ENCODE measurements at places on chromosomes 6 and 20. TPM values are rescaled to one million over a fixed set of nuclear protein-coding genes. Genes with fewer than 3 reads are reported as not detected.

Gene SLCO4A1
- total RNA-seq: 2.3 TPM

Gene CNR1
- total RNA-seq: not detected

DNA sequence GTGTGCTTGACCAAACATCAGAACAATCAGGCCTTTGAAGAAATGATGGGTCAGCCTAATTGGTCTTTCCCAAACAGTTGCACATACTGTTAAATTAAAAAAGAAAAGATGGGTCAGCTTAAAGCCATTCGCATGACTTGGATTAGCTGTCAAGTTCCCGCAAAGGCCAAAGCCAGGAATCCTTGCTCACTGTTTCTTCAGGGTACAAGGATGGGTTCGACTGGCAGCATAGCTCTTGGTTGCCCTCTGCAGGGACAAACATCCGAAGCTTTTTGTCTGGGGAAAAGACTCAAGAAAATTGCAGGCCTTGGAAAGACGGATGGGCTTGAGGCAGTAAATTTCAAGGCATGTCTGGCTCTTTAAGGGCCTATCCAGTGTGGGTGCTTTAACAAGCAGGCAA is 168.0 kb downstream of the HDGFL1 start:
- DNase-seq: no peak

- DNase-seq: no peak
These were observed 208.0 kb upstream of the EXOC2 start for GRCh38 chr6:900716-901605.

DNA sequence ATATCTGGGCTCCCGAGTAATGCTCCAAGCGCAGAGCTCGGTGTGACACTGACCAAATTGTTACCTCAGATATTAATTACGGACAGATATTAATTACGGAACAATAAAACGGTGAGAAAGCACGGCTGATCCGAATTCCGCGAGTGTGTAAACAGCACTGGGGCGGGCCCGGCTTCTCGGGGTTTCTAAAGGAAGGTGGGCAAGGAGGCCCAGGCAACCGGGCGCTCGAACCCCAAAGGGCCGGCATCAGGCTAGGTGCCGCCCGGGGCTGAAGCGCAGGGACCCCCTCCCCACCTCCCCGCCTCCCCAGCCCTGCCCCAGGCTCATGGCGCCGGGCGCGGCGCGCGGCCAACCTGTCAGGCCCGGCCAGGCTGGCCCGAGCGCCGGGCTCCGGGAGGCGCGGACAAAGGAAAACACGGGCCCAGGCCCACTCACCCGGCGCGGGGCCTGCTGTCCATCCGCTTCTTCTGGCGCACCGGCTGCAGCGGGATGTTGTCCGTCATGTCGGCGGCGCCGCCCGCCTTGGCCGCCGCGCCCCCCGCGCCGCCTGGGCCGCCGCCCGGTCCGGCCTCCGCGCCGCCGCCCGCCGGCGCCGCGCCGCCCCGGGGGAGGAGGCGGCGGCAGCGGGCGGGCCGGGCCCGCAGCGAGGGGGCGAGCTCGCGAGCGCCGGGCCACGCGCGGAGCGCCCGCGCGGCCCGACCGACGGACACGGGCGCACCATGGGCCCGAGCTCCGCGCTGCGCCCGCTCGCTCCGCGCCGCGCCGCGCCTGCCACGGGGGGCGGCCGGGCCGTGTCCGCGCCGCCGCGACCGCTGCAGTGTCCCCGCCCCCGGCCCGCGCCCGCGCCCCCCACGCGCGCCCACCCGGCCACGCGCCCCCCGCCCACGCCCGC is at the start of gene ATP9A:
TSS of gene ATP9A (minus strand) at position 524 of the 892 bp plus-strand sequence. CDS start at position 503, 21 bp downstream.
- DNase-seq: no peak

DNA sequence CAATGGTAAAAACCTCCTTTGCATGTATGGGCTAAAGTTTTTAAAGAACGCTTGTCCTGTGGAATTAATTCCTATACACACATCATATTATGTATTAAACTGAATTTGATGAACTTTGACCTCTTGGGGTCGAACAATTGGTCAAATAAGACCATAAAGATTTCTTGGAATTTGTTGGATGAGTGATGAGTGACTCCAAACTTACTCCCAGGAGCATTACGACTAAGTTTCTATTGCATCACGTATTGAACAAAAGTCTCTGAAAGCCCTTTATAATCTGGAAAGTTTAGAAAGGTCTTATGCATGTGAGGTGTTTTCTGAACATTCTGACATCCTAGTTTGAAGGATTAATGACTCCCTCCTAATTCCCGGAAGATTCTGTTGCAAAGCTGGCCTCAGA is 126.9 kb upstream of the BMP5 start:
- DNase-seq: no peak

DNA sequence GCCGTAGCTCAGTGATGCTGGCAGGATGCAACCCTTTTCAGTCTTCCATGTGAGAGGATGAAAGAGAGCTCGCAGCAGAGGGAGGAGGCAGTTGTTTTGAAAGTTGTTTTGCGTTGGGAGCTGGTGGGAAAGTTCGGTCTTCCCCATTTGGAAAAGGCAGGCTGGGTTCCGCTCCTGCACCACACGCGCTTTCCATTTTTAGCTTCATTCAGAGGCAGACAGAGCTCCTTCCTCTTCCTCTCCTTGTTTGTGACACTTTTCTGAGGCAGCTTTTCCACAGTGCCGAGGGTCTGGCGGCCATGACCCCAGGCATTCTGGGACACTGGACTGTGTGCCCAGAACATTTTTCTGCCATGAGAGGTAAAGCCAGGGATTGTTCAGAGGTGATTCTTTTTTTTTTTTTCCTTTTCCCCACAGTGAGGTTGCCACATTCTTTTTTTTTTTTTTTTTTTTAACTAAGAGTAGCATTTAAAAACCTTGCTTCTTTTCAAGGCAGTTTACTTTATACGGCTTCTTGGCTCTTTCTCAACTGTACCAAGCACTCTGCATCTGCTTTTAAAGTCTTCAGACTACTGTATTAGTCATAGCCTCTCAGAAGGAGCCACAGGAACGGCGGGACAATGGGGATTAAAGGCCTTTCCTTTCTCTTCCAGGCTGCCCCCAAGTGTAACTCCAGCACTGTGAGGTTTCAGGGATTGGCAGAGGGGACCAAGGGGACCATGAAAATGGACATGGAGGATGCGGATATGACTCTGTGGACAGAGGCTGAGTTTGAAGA is 1.6 kb downstream of the PRDM1 start:
- no peak for DNase-seq

- DNase-seq: no peak
These were observed 16.7 kb upstream of the TFAP2A start for GRCh38 chr6:10431423-10432164.

- no peak for DNase-seq
These were observed 810.2 kb downstream of the MAFB start for GRCh38 chr20:39878809-39879208.

- DNase-seq: no peak
These were observed 17.0 kb downstream of the MDGA1 start for GRCh38 chr6:37680668-37681067.

- DNase-seq: no peak
These were observed 31.4 kb downstream of the AFDN start for GRCh38 chr6:167858086-167858591.

- DNase-seq: no peak
These were observed 236.4 kb downstream of the LRFN2 start for GRCh38 chr6:40350747-40351217.
